ENCODE measurements at places on chromosomes 1 and 21. TPM values are rescaled to one million over a fixed set of nuclear protein-coding genes. Genes with fewer than 3 reads are reported as not detected.
A peak's percentile ranks its signal among the peaks of the same experiment; 100 is the strongest.

KNCN gene
- not detected for total RNA-seq

KRTAP19-5 gene
- total RNA-seq = not detected

SPRR1B gene
- total RNA-seq = not detected

MRPS21 gene
- 81.5 TPM for total RNA-seq

BEST4 gene
- 0.18 TPM for total RNA-seq

USP48 gene
- total RNA-seq = 73.6 TPM

RGS8 gene
- not detected for total RNA-seq

- no peak overlapping the region for H3K27ac ChIP-seq
- peaks cover 12% of the 10 kb centered on the region for H3K4me1 ChIP-seq
- peak; percentile 60 for DNase-seq
- H3K27me3 ChIP-seq = no peaks in the 10 kb centered on the region
Observed at GRCh38 chr1:160404094-160404493, 3.7 kb downstream of the VANGL2 start.

DNA sequence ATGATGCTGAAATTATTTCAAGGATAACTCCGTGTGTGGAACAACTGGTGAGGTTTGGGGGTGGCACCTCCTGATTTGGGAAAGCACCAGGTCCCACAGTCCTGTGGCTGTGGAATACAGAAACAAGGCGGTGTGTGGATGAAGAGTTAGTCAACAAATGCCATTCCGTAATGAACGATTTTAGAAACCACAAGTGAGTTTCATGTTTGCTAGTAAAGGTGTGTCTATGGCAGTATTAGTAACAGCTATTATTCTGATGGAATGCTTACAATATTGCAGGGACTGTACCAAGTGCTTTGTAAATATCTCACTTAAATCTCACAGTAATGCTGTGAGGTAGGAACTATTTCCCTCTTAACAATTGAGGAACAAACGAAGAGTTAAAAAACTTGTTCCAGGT lies 53.8 kb downstream of the B3GALNT2 start:
- no peaks in the 10 kb centered on the region for H3K27me3 ChIP-seq
- H3K27ac ChIP-seq = no peak overlapping the region
- no peak overlapping the region for H3K4me3 ChIP-seq
- no peak for DNase-seq

DNA sequence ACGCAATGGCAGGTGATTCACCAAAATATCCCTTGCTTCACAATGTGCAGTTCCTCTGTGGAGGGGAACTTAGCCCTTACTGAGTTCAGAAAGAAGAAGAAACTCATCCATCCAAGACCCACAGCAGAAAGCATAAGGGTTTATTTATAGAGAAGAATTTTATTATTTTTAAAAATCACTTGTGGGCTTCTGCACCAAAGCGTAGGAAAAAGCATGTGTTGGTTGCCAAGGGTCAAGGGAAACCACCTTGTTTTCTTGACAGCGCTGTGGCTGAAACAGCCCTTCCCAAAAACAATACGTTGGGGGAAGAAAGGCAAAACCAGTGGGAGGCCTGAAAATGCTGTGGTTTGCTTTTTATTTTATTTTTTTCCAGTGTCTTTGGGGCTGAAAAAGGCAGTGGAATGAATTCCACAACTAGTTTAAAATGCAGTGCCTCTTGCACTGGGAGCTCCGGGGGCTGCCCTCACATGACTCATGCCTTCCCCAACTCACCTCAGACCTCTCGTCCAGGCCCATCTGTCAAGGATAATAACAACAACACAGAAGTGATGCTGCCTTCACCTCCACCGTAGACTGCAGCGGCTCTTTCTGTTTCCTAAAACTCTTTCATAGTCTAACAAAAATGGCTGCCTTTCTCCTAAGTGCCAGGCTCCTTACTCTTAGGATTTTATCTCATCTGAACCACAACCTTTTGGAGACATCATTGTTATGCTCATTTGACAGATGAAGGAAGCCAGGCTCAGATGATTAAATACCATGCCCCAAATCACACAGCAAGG lies 224.2 kb upstream of the JUN start:
- DNase-seq = no peak
- H3K27ac ChIP-seq = peak overlapping the region; percentile 94
- H3K4me3 ChIP-seq = peak overlapping the region; percentile 11
- H3K4me1 ChIP-seq = peaks cover 24% of the 10 kb centered on the region

DNA sequence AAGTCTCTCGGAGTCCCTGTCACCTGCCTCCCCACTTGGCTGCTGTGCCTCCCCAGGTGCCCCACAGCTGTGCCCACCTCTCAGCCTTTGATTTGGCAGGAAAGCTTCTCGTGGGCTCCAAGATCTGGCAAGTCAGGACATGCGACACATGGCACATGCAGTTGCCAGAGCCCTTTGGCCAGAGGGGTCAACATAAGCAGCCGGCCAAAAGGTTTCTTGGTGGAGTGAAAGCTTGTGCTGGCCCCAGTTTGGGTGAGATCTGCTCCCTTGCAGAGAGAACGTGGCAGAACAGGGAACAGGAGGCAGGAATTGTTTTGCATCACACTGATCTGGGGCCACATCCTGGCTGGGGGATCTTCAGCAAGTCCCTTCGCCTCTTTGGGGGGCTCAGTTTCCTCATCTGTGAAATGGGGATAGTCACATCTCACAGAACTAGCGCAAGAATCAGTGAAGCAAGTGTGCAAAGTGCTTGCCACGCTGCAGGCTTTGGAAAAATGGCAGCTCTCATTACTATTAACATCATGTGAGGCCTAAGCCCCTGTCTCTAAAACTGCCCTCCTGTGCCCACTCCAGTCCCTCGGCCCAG lies 232.6 kb downstream of the TRABD2B start:
- peaks cover 25% of the 10 kb centered on the region for H3K27me3 ChIP-seq
- H3K36me3 ChIP-seq = no peaks in the 10 kb centered on the region
- no peaks in the 10 kb centered on the region for H3K4me1 ChIP-seq
- H3K27ac ChIP-seq = no peak overlapping the region

- H3K4me3 ChIP-seq = no peak overlapping the region
- no peak overlapping the region for H3K27ac ChIP-seq
- peaks cover 19% of the 10 kb centered on the region for H3K4me1 ChIP-seq
- no peaks in the 10 kb centered on the region for H3K27me3 ChIP-seq
Observed at GRCh38 chr21:28548291-28548690, 444.4 kb downstream of the LTN1 start.

GRCh38 chr1:221718381-221719277 lies 23.3 kb downstream of the DUSP10 start:
- H3K4me3 ChIP-seq = peak overlapping the region; percentile 47
- H3K36me3 ChIP-seq = no peaks in the 10 kb centered on the region
- no peak for DNase-seq
- no peaks in the 10 kb centered on the region for H3K27me3 ChIP-seq
- H3K27ac ChIP-seq = peak overlapping the region; percentile 82

GRCh38 chr1:154433161-154433764 lies 28.1 kb downstream of the IL6R start:
- H3K4me1 ChIP-seq = peaks cover 50% of the 10 kb centered on the region
- peak; percentile 86 for DNase-seq
- no peak overlapping the region for H3K4me3 ChIP-seq
- H3K27ac ChIP-seq = peak overlapping the region; percentile 90

- H3K4me3 ChIP-seq = no peak overlapping the region
- peaks cover 23% of the 10 kb centered on the region for H3K4me1 ChIP-seq
- H3K36me3 ChIP-seq = peaks cover 1% of the 10 kb centered on the region
Observed at GRCh38 chr1:219373616-219373935, 199.9 kb downstream of the LYPLAL1 start.

DNA sequence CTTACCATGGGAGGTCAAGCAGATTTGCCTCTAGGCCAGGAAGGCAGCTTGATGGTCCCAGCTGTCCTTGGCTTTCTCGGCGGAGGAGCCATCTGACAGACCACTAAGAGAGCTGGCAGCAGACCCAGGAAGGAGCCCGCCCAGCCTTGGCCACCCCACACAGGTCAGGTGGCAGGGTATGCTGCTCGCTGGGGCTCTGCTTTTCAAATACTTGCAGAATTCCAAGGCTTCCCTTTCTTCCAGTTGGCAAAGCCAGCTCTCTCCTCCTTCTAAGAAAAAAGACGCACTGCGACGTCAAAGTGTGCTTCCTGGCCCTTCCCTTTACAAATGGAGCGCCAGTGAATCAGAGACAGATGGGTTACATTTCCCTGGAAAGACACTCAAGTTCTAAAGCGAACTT lies 229.4 kb downstream of the CACNA1E start:
- H3K4me3 ChIP-seq = no peak overlapping the region
- no peaks in the 10 kb centered on the region for H3K4me1 ChIP-seq
- no peaks in the 10 kb centered on the region for H3K36me3 ChIP-seq
- no peak for DNase-seq

- peaks cover 47% of the 10 kb centered on the region for H3K36me3 ChIP-seq
- peaks cover 36% of the 10 kb centered on the region for H3K4me1 ChIP-seq
- no peak overlapping the region for H3K4me3 ChIP-seq
- DNase-seq = no peak
Observed at GRCh38 chr1:51756290-51756689, 122.2 kb downstream of the NRDC start.

DNA sequence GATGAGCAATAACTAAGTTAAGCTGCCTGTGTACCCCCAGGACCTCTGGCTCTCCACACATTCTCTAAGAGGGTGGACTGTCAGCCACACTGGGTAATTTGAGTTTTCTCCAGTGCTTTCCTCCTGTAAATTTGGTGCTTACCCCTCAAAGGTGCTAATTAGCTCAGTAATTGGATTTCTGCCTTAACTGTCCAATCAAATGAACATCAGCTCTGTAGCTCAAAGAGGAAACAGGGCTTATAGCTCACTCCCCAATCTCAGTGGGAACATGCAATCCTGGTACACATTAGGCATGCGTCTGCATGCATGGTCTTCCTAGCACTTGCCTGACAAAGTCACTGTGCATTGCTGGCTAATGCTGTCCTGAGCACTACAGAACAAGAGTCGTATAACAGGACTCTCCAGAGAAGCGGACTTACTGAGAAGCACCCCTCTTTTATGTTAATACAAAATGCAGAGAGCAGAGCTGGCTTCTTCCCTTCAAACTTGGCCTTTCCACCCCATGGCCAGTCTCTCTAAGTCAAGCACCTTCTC lies 110.1 kb downstream of the NTPCR start:
- H3K27me3 ChIP-seq = no peaks in the 10 kb centered on the region
- H3K4me1 ChIP-seq = no peaks in the 10 kb centered on the region
- peaks cover 11% of the 10 kb centered on the region for H3K36me3 ChIP-seq
- H3K27ac ChIP-seq = no peak overlapping the region
- no peak overlapping the region for H3K4me3 ChIP-seq

- H3K36me3 ChIP-seq = no peaks in the 10 kb centered on the region
- peaks cover 13% of the 10 kb centered on the region for H3K27me3 ChIP-seq
- no peak for DNase-seq
- no peaks in the 10 kb centered on the region for H3K4me1 ChIP-seq
- H3K27ac ChIP-seq = no peak overlapping the region
Observed at GRCh38 chr1:204627436-204627835, 58.1 kb downstream of the LRRN2 start.

GRCh38 chr1:103387898-103388297 lies 137.6 kb upstream of the RNPC3 start:
- H3K27me3 ChIP-seq = peaks cover 2% of the 10 kb centered on the region
- H3K4me1 ChIP-seq = peaks cover 2% of the 10 kb centered on the region
- no peak overlapping the region for H3K4me3 ChIP-seq
- no peak overlapping the region for H3K27ac ChIP-seq
- no peak for DNase-seq

DNA sequence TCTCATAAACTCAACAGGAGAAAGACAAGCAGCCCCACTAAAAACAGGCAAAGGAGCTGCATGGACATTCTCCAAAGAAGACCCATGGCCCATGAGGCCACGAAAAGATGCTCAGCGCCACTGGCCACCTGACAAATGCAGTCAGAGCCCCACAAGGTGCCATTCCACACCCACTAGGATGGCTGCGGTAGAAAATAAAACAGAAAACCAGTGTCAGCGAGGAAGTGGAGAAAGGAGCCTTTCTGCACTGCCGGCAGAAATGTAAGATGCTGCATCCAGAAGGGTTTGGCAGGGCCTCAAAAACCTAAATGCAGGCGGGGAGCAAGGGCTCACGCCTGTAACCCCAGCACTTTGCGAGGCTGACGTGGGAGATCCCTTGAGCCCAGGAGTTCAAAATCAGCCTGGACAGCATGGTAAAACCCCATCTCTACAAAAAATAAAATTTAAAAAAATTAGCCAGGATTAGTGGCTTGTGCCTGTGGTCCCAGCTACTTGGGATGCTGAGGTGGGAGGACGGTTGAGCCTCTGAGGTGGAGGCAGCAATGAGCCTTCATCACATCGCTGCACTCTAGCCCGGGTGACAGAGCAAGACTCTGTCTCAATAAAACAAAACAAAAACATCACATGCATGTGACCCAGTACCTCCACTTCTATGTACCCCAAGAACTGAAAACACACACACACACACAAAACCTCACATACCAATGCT lies 4.2 kb downstream of the WNT9A start:
- no peaks in the 10 kb centered on the region for H3K27me3 ChIP-seq
- H3K4me3 ChIP-seq = no peak overlapping the region
- no peak for DNase-seq

- H3K36me3 ChIP-seq = no peaks in the 10 kb centered on the region
- no peak overlapping the region for H3K27ac ChIP-seq
- no peaks in the 10 kb centered on the region for H3K4me1 ChIP-seq
Observed at GRCh38 chr21:17929510-17929909, 110.4 kb upstream of the C21orf91 start.

- H3K4me3 ChIP-seq = no peak overlapping the region
- H3K27me3 ChIP-seq = peaks cover 21% of the 10 kb centered on the region
- DNase-seq = no peak
- H3K27ac ChIP-seq = no peak overlapping the region
- H3K36me3 ChIP-seq = no peaks in the 10 kb centered on the region
- H3K4me1 ChIP-seq = peaks cover under 1% of the 10 kb centered on the region
Observed at GRCh38 chr1:2604844-2605508, 18.4 kb downstream of the PRXL2B start.

DNA sequence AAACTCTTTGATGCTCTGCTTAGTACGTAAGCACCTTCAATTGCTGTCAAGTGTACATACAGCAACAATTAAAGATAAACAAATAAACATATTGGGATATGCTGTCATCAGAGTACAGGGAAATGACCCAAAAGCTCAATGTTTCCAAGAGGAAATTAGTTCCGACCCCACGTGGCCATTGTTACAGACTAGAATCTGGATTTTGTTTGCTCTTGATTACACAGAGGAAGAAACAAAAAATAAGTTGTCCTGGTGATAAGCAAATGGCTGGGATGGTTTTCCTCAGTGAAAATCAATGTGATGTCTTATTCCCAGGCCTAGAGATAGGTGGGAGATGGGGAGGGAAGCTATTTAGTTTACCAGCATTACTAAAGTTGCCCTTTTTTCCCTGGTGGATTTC lies 113.0 kb upstream of the UBE2U start:
- H3K27ac ChIP-seq = no peak overlapping the region
- no peak for DNase-seq
- H3K4me1 ChIP-seq = peaks cover 30% of the 10 kb centered on the region
- H3K4me3 ChIP-seq = no peak overlapping the region
- H3K27me3 ChIP-seq = no peaks in the 10 kb centered on the region
